ENCODE measurements at places on chromosomes 6 and 20.

GRCh38 chr6:146301764-146302163 is 241.9 kb upstream of the RAB32 start:
- no peak for DNase-seq

DNA sequence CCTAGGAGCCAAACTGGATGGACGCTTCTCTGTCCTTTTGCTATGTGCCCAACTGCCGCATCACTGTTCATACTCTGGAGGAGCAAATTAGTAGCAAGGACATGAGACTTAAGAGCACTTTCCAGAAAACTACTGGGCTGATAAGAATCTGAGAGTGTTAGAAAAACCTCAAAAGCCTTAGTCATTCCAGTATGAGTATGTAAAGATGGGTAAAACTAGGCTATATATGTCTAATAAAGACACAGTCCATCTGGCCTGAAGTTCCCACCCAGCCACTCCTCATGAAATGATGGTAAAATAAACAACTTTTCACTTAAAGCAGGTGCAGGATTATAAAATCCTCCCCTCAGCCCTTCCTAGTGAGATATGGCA is 30.6 kb downstream of the SHLD1 start:
- peak; percentile 19 for DNase-seq

- no peak for DNase-seq
Measured at GRCh38 chr6:13971303-13971702, 46.6 kb downstream of the RNF182 start.

DNA sequence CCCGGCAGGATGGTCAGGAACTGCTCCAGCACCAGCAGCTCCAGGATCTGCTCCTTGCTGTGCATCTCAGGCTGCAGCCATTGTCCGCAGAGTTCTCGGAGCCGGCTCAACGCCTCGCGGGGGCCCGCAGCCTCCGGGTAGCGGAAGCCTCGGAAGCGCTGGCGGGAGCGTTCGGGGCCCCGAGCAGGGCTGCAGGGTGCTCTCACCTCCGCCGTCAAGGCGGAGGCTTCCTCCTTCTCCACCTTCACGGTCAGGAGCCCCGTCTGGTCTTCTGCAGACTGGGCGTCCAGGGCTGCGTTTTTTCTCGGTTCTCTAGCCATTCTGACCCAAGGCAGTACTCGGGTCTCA is 434 bp downstream of the ZKSCAN4 start:
- no peak for DNase-seq

- peak; percentile 33 for DNase-seq
Measured at GRCh38 chr20:56781108-56781739, 152.1 kb downstream of the TFAP2C start.

DNA sequence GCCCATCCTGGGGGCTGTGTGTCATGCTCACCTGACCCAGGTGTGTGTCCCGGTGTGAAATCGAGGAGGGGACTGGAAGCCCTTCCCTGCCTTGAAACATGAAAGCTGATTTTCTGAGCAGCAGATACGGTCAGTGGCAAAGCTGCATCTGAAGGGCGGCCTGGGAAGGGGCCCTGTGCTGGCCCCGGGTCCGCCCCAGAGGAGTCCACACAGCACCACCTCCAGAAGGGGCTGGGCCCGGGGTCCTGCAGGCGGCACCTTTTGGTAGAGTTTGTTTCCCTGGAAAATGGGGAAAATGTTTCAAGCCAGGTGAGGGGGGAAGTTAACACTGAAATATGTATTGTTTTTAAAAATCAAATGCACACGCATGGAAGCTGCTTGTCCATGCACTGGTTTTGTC is 20.8 kb downstream of the UCKL1 start:
- no peak for DNase-seq

GRCh38 chr6:16319813-16320532 is 81.6 kb downstream of the GMPR start:
- no peak for DNase-seq

DNA sequence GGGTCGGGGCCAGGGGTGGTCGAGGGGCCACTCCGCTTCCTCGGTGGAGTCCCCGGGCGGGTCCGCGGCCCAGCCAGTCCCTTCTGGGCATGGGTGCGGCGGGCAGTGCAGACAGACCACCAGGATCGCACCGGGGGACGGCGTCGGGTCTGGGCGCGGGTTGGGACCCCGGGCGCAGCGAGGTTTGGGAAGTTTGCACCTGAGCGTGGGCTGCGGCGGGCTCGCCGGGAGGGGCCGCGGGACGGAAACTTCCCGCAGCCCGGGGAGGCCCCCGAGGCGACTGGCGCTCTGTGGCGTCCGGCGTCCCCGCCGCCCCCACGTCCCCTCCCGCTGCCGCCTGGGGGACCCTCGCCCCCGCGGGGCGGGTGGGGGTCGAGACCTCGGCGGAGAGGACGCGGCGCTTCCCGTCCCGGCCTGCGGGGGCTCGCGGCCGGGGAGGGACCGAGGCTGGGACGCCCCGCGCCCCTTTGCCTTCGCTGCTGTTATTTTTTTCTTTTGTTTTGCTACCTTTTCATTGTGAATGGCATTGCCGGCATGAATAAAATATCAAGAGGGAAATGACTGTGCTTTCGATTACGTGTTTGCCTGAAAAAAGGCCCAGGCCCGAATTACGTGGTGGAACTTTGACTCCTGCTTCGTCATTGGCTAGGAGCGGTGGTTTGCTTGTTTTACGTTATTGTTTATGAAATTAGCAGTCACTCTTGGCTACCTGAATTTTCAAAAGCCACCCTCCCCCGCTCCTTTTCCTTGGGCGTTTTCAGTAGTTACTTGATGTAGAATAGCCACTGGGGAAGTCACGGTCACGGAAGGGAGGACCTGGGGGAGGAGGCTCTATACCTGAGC is 703 bp downstream of the SNX9 start:
- DNase-seq, result peak; percentile 70

DNA sequence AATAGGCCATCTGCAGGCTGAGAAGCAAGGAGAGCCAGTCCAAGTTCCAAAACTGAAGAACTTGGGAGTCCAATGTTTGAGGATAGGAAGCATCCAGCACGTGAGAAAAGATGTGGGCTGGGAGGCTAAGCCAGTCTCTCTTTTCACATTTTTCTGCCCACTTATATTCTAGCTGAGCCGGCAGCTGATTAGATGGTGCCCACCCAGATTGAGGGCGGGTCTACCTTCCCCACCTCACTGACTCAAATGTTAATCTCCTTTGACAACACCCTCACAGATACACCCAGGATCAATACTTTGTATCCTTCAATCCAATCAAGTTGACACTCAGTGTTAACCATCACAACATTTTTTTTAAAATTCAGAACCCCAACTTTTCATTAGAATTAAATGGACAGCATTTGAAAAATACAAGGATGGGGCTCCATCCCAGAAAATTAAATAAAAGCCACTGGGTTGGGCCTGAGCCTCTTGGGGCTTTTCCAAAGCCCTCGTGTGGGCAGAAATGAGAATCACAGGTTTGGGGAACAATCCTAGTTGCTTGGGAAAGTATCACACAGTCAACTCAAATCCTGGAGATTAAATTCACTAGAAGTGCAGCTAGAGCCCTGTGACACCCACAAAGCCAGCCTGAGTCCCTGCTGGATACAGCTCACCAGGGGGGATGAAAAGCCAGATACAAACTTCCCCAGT is 2.2 kb downstream of the CLDN20 start:
- DNase-seq, result no peak

DNA sequence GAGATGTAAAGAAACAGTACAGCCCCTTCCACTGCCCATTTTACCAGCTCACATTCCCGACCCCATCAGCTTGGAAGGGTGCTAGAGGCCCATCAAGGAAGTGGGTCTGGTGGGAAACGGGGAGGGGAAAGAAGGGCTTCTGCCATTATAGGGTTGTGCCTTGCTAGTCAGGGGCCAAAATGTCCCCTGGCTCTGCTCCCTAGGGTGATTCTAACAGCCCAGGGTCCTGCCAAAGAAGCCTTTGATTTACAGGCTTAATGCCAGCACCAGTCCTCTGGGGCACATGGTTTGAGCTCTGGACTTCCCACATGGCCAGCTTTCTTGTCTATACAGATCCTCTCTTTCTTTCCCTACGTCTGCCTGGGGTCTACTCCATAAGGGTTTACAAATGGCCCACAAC is 10.6 kb upstream of the ZNF76 start:
- no peak for DNase-seq

DNA sequence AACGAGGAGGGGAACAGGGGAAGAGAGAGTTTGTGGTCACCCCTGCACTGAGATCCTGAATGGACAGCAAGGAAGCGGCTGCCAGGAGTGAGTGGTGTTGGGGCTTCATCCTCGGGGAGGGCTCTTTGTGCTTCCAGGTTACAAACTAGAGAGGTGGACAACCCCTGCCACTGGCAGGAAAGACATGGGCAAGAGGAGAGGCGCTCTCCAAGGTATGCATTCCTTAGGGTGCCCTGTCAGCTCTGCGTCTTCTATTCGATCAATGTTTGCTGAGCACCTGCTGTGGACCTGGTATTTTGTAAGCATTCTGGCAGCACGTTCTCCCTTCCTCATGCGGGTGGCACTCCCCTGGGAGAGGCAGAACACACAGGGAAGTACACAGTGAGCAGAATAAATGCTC is 93.6 kb downstream of the CDH4 start:
- DNase-seq, result no peak

GRCh38 chr6:161477876-161478425 is 204.1 kb upstream of the AGPAT4 start:
- no peak for DNase-seq

GRCh38 chr20:23125159-23125558 is 39.0 kb upstream of the CD93 start:
- no peak for DNase-seq

DNA sequence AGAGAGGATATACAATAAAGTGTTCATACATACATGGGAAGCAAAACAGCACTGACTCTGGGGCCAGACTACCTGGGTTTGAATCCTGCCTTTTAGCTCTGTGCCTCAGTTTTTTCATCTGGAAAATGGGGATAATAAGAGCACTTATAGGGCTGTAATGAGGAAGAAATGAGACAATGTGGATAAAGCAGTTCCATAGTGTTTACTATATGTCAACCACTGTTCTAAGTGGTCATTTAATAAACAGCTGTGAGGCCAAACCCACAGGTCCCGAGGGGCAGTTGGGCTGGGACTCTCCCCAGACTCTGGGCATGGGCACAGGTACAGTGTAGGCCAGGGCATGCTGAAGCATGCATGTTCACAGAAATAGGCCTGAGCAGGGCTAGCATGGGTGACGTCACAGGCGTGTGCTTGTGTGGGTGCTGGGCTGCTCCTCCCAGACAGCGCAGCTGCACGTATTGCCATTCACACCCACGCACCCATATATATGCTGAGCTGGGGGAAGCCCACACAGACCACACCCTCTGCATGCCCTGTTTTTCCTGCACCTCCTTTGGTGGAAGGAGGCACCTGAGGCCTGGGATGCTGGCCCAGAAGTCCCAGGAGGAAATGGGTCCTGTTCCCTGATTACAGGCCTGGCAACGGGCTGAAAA is 3.5 kb upstream of the PLCG1 start:
- DNase-seq, result no peak

DNA sequence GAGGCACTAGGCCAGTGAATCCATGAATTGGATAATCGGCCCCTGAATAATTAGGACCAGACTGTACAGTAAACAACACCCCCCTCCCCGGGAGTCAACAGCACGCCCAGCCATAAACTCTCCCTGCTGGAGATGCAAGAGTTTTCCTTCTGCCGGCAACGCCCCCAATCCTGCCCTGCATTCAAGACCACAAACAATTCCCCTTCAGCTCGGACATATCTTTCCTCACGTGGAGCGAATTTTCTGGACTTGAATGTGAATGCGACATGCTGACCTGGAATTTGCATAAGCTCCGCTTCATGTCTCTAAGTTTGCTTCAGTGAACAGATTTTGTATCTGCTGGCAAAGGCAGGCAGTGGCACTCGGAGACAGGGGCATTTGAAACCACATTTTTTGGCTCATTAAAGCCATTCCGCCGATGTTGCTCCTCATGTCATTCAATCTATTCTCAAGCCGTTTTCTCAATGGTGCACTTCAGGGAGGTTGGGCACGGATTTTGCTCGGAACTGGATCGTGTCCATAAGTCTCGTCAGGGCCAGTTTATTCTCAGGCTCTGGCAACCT is 38.0 kb upstream of the GMPR start:
- DNase-seq, result no peak

DNA sequence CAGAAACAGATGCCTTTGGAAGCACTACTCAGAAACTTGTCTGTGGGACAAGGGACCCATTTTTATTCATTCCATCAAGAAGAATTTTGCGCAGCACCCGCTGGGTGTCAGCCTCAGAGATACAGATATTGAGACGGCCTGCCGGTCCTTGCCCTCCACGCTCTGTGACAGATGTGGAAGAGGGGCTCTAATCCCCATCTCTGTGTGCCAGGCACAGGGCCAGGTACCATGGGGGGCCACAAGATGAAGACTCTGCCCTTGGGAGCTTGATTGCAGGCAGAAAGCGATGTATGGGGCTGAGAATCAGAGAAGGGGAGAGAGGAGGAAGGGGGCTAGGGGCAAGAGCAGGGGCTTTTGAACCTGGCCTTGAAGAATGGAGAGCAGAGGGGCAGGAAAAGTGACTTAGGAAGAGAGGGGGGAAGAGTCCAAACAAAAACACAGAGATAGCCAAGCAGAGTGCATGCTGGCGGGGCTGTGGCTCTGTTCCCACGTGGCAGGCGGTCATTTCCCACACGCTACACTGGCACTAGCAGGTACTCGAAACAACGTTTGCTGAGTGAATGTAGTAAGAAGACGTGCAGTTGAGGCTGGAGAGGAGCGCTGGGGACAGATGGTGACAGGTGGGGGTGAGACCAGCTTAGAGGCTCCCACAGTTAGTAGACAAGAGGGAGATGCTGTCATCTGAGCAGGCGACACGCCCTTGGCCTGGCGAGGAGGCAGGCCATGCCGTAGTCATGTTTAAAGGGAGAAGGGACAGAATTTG is 170.3 kb upstream of the SNX9 start:
- no peak for DNase-seq

All from LoVo (cell line).